ENCODE measurements at places on chromosomes 12 and 14.

DNA sequence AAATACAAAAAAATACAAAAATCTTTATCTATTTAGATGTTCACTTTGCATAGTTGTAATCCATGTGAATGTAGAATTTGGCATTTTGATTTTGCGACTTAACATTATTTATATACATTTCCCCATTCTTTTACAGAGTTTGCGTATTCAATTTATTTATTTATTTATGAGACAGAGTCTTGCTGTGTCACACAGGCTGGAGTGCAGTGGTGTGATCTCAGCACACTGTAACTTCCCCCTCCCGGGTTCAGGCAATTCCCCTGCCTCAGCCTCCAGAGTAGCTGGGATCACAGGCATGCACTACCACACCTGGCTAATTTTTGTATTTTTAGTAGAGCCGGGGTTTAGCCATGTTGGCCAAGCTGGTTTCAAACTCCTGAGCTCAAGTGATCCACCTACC, 25.3 kb upstream of the STRN3 start:
- DNase-seq: no peak

DNA sequence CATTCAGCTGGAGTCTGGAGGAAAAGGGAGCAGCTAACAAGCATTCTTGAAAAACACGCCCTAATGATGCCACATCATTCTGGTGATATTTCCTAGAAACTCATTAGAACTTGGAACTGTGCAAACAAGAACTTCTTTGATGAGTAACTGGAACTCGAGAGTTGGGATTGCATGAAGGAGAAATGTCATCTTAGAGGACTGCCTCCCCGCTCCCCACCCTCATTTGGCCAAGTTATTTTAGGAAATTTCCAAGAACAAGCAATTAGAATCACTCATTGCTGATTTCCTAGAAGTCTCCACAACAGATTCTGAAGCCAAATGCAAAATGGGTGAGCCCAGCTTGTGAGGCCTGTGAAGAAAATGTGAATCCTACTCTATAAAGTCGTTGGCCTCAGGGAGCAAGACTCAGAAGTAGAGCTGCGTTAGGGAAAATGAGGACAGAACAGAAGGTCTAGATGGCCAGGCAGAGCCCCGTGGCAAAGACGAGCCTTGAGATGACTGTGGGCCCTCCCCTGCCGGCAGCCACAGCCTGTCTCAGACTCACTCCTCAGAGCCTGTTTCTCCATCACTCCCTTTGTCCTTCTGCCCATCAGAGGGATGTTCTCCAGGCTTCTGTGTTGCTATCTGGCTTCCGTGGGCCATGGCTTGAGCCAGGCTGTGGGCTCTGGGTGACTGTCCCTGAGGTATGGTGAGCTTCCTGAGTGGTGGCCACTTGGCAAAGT, 38.4 kb downstream of the RTL1 start:
- DNase-seq: no peak

DNA sequence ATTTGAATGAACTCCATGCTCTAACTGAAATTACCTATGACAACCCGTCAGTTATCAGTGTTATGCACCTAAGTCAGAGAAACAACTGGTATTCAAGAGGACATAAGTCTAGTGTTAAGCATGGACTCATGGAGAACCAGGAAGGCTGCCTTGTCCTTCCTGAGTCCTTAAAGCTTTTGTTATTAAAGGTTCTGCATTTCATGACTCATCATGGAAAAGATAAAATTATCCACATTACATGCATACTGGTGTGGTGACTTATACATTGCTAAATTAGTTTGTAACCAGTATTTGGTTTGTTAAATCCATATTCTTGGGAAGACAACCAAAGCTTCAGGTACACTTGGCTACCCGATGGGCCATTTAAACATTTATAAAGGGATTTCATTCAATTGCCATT, 6.5 kb upstream of the OR4E1 start:
- peak; percentile 4 for DNase-seq

GRCh38 chr12:69655616-69656340, 43.3 kb downstream of the BEST3 start:
- peak; percentile 87 for DNase-seq

DNA sequence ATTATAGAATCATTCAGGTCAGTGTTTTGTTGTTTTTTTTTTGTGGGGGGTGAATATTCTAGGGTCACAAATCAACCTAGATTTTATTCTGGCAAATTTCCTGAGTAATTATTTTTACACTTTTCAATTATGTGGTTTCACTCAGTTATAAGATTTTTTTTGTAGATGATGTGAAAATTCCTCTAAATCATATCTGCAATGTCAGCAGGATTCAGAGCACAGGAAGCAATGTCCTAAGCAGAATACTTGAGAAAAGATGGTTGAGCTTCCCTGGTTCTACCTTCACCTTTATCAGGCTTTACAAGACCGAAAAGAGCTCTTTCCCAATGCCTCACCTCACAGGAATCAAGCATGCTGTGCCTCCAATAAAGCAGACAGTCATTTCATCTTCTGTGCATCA, 124.3 kb downstream of the SLC41A2 start:
- DNase-seq: no peak

DNA sequence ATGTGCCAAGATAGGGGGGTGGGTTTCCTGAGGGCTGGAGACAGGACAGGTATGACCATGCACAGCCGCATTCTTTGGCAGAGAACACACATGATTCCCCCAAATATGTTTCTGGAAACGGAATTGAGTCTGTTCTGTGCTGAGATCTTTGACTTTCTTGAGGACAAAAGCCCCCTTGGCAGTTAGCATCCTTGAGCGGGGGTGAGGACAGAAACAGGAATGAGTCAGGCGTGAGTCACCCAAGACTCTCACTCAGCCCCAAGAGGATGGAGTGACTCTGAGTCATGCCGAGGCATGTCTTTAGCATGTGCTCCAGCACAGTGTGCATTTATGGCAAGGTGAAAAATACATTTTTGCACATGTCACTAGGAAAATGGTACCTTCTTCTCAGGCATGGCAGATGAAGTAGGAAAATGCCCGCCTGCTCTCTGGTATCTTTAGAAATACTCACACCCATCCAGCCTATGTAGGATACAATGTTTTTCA, 52.1 kb downstream of the DAD1 start:
- peak; percentile 89 for DNase-seq

- DNase-seq: no peak
Observed at GRCh38 chr14:68762953-68763764, 29.7 kb downstream of the ZFP36L1 start.

DNA sequence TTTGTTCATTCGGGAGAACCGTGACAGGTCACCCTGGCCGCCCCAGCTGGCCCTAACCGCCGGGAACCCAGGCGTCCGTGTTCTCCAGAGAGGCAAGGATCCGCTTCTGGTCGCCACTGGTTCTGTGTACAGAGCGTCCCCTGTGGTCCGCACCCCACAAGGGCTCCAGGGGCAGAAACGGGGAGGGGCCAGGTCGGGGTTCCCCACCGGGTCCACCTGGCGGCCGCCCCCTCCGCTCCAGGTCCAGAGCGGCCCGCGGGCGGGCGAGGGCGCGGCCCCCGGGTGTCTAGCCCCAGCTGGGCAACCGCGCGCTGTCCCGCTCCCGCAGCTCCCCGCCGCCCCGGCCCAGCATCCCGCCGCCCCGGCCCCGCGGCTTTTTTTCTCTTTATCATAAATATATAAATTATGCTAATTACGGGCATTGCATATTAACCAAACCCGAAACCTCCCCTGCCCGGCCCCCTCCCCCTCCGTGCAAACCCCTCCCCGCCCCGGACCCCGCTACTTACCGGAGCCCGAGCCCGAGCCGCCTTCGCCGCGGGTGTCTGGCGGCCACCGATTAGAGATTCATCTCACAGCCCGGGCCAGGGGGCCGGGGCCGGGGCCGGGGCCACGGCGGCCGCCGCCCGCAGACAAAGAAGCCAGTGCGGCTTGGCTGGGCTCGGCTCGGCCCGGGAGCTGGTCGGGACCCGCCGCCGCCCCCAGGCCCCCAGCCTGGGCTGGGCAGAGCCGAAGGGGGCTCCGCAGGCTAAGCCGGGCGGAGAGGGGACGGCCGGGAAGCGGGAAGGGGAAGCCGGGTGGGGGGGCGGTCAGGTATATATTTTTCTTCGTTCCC, 512 bp downstream of the POU6F1 start:
- DNase-seq: peak; percentile 68

DNA sequence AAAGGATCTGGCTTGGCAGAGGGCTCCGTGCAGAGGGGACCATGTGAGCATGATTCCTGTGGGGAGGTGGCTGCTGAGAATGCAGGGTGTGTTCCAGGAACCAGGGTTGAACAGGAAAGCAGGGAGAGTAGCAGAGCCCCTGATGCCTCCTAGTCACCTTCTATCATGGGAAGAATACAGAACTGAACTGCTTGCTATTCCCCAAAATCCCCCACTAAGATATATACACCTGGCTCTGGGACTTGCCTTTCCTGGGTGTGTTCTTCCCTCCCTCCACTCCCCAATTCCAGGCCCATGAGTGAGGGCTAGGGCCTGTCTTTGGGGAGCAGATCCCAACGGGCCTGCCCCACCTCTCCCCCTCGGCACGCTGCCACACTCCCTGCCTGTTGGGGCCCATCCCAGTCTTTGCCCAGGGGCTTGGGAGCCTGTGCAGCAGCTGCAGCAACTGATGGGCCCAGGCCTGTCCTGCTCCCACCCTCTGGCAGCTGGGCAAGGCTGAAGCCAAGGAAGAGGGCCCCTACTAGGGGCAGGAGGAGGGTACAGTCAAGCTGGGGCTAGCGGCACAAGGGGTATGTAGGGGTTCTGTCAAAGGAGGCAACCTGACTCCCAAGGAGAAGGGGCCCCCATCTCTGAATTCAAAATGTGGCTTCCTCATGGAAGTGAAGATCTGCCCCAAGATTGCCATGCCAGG, 3.2 kb downstream of the AJUBA start:
- peak; percentile 91 for DNase-seq

GRCh38 chr12:95774311-95775045, 16.1 kb downstream of the NTN4 start:
- DNase-seq: no peak

- DNase-seq: peak; percentile 89
Observed at GRCh38 chr12:111409780-111410430, 4.2 kb downstream of the SH2B3 start.

DNA sequence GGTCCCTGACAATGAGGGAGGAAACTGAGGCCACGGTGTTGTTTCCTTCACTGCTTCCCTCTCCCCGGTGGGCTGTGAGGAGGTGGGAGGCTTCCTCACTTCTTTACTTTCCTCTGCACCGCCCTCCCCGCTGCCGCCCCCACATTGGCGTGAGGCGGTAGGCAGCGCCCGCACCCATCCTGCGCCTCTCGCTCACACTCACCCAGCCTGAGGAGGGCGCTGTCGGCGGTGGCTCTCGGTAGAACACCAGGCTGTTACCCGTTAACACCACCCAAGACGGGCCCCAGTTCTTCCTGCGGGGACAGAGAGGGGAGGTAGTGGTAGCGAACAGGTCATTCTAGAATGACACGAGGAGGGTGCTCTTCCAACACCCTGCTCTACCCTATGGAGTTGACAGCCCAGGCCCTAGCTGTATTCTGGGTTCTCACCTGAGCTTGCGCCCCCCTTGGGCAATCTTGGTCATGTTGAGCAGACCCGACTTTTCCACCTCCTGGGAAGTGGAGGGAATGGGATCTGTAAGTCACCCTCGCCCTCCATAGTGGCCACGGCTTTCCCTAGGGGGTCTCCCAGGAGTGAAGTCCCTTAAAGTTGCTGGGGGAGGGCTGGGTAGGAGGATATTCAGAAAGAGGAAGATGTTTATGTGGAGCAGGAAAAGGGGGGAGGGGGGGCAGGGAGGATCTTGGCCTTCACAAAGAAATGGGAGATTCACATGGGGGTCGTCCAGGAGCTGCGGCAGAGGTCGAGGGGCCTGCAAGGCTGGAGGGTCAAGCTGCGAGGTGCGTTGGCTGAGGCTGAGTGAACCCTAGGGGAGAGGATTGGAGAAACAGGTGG, 3.3 kb downstream of the ARHGAP9 start:
- DNase-seq: no peak

DNA sequence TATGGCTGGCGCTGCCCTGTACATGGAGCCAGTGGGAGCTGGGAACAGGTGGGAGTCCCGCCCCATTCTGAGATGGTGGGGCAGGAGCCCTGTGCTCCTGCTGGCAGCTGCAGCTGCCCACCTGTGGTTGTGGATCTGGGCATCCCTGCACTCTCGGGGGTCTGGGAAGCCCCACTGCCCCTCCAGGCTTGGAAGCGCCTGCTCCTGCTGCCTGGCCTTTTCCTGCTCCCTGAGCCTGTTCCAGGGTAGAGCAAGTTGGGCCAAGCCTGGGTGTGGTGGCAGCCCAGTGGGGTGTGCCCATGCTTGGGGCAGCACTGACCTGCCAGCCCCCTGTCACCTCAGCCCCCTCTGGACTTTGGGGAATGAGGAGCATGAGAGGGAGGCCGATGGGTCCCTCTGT, 104.0 kb downstream of the MNAT1 start:
- no peak for DNase-seq

GRCh38 chr12:108302403-108303311, 36.5 kb downstream of the CMKLR1 start:
- DNase-seq: peak; percentile 91

DNA sequence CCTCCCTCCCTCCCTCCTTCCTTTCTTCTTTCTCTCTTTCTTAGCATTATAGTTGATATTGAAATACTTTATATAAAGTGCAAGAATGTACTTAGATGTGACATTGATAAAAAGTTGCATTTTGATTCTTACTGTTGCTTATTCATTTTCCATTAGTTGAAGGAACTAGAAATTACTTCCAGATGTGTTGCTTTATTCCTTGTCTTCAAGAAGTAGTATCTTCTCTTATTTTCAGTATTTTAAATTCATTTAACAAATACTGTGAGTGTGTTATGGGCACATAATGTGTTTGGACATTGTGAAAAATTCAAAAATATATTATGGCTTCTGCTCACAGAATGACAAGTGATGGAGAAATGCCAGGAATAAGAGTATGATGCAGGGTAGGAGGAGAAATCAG, 45.6 kb downstream of the TRMT5 start:
- no peak for DNase-seq

- DNase-seq: no peak
Observed at GRCh38 chr12:49342914-49343731, 3.6 kb upstream of the DNAJC22 start.

DNA sequence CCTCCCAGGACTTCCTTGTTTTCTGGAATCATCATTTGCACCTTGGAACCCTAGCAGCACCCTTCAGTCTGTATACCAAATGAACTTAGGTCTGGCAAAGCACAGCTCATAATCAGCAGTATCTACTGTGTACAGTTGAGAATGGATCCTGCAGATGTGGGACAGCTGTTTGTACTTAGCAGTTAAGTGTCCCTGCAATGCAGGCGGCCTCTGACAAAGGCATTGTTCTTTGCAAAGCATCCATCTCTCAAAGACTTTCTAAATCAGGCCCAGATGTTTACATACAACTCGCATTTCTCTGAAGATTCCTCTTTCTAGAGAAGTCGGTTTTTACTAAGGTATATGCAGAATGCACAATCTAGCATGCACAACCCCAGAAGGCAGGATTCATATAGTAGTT, 170.5 kb upstream of the RBM19 start:
- no peak for DNase-seq

DNA sequence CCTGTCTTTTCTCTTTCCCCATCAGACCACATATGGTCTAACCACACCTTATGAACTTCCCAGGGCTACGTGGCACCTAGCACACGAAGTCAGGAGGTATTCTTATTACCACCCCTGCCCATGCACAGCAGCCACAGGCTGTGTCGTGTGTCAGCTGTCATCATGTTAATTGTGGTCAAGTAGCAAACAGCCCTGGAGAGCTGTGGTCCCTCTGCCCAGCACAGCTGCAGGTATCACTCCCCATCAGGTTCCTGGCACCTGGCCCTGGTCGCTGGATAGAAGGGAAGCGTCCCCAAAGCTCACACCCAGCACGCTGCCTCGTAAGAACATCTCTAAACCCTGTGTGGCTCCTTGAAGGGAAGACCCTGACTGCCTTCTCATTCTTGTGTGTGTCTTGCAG, 45.4 kb downstream of the CLMN start:
- DNase-seq: peak; percentile 90

- no peak for DNase-seq
Observed at GRCh38 chr12:26451763-26452162, 256.4 kb downstream of the SSPN start.

GRCh38 chr12:87413784-87414183, 615.4 kb downstream of the C12orf50 start:
- DNase-seq: peak; percentile 65

All from myocyte (in vitro differentiated cells).